ENCODE measurements at places on chromosomes 16 and 17. TPM values are rescaled to one million over a fixed set of nuclear protein-coding genes. Genes with fewer than 3 reads are reported as not detected.

Gene WNT9B
- total RNA-seq = 1.2 TPM

Gene C16orf54
- 0.69 TPM for total RNA-seq

Gene DNAH9
- total RNA-seq = 12.9 TPM

Gene SRL
- 0.23 TPM for total RNA-seq

Gene TPSAB1
- total RNA-seq = not detected

Gene WFDC1
- total RNA-seq = 7.6 TPM

Gene GPRC5C
- total RNA-seq = 9.9 TPM

Gene PRAC2
- total RNA-seq = not detected

Gene SLC35G6
- total RNA-seq = not detected

Gene HLF
- 11.1 TPM for total RNA-seq

Gene CMTM1
- 5.5 TPM for total RNA-seq

Gene SLFN12
- 8.8 TPM for total RNA-seq

Data from diencephalon (tissue), 1 donor.